Iris pigment epithelial cell (primary cell): ENCODE measurements at places on chromosomes 16 and 17.

DNA sequence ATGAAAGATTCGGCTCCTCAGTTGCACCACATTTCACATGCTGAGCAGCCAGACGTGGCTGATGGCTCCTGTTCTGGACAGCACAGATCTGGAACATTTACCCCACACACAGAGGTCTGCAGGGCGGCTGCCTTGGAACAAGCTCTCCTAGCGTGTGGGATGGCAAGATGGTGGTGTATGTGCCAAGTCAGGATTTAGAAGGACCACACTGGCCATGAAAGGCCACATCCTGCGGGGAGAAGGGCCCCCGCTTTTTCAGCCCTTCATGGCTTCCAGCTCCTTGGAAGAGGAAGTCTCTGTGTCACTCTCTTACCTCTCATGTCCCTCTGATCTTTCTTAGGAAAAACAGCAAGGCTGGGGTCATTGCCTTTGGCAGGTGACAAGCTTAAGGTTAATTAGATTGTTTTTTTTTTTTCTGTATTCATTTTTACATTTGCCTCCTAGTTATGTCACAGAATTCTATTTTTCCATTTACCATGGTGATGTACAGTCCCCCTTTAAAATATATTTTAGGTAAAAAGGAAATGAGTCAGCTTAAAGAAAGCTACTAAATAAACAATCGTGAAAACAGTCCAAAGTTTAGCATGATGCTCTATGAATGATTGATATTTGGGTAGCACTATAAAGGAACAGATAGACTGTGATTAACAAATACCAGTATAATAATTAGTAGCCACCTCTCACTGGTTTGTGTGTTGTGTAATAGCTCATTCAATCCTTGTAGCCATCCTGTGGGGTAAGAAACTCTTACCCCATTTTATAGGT, 396.6 kb downstream of the CPPED1 start:
- DNase-seq = peak; percentile 26

- no peak for DNase-seq
Observed at GRCh38 chr16:74768239-74768638, 6.4 kb downstream of the FA2H start.

DNA sequence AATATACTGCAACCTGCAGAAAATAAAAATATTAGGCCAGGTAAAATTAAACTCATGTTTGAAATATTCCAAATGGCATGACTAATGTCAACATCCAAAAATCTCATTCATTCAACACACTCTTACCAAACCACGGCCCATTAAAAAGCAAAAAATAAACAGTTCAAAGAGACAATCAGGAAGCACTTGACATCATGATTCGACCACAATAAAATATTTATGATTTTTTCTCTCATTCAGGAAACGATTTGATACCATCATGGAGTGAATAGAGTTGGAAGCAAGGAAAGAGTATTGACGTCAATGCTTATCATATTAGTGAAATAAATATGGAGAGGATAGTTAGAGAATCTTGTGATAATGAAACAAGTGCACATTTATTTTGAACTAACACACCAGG, 354.1 kb downstream of the KCNJ2 start:
- DNase-seq = no peak

GRCh38 chr17:41785859-41786226, 668 bp downstream of the JUP start:
- DNase-seq = no peak

GRCh38 chr16:55346475-55346874, 22.5 kb downstream of the IRX6 start:
- no peak for DNase-seq

- DNase-seq = peak; percentile 57
Observed at GRCh38 chr17:42107597-42108576, 4.6 kb downstream of the DHX58 start.

DNA sequence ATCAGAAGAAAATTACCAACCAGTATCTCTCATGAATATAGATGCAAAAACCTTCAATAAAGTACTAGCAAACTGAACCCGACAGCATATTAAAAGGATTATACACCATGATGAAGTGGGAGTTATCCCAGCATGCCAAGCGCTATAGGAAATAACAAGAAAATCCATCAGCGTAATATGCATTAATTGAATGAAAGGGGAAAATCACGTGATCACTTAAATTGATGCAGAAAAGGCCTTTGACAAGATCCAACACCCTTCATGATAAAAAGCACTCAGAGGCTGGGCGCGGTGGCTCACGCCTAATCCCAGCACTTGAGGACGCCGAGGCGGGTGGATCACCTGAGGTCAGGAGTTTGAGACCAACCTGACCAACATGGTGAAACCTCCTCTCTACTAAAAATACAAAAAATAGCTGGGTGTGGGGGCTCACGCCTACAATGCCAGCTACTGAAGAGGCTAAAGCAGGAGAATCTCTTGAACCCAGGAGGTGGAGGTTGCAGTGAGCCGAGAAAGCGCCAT, 4.8 kb downstream of the CTRB2 start:
- no peak for DNase-seq

- DNase-seq = no peak
Observed at GRCh38 chr16:13439766-13440165, 480.2 kb upstream of the ERCC4 start.

GRCh38 chr17:43694081-43694870, 32.6 kb upstream of the MEOX1 start:
- DNase-seq = peak; percentile 75

DNA sequence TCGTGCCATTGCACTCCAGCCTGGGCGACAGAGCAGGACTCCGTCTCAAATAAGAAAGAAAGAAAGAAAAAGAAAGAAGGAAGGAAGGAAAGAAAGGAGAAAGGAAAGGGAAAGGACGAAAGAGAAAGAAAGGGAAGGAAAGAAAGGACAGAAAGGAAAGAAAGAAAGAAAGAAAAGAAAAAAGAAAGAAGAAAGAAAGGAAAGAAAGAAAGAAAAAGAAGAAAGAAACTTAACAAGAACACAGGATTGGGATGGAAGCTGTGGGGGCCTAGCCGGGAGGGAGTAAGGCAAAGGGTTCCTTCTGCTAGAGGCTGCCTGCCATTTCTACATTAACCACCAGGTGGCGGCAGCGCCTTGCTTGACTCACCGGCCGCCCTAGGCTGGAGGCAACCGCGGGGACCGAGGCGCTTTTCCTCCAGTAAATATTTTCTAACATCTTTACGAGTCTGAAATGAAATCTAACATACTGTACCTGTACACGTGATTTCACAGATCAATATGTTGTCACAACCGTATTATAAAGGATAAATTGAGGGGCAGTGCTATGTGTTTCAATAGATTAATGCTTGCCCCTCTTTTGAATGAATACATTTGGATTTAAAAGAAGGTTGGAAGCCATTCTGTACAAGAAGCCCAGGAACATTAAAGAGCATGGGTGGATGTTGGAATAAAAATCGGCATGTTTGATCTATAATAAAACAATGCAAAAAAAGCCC, 6.1 kb downstream of the GJD3 start:
- peak; percentile 82 for DNase-seq

- peak; percentile 35 for DNase-seq
Observed at GRCh38 chr17:32927724-32928585, at the start of gene TMEM98. TSS of gene TMEM98 (plus strand) at chr17:32928153. CDS start at chr17:32931529, 3,376 bp downstream.

- DNase-seq = no peak
Observed at GRCh38 chr17:73552300-73553048, 91.8 kb downstream of the SDK2 start.

DNA sequence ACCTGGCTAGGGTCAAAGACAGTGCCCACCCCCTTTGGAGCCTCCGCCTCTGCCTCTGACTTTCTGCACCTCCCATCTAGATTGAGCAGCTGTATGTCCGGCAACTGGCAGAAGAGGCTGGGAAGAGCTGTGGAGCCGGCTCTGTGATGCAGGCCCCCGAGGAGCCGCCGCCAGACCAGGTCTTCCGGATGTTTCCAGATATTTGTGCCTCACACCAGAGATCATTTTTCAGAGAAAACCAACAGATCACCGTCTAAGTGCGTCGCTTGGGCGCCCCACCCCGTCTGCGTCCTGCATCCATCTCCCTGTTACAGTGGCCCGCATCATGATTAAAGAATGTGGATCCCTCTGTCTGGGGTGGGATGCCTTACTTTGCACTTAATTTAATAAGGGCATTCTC, 22.1 kb downstream of the IRF8 start:
- no peak for DNase-seq

GRCh38 chr16:14566599-14566998, 63.5 kb downstream of the PARN start:
- no peak for DNase-seq

GRCh38 chr16:88721236-88721635, 14.9 kb downstream of the CTU2 start:
- no peak for DNase-seq

DNA sequence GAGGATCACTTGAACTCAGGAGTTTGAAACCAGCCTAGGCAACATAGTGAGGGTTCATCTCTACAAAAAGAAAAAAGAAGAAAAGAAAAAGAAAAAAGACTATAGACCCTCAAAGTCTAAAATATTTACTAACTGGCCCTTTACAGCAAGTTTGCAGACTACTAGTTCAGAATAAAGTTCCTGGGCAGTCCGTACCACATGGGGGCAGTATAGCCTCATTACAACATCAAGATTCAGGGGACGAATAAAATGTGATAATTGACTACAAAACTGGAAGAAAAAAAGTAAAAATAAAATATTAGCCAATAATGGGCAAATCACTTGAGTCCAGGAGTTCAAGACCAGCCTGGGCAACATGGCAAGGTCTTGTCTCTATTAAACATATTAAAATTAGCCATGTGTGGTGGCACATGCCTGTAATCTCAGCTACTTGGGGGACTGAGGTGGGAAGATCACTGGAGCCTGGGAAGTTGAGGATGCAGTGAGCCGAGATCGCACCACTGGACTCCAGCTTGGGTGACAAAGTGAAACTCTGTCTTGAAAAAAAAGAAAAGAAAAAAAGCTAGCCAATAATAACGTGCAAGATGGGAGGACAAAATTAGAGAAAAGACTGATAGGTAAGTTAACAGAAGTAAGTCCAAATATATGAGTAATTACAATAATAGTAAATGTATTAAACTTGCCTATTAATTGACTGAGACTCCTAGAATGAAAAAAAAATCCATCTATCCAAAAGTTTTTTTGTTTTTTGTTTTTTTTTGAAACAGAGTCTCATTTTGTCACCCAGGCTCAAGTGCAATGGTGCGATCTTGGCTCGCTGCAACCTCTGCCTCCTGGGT, 129.4 kb upstream of the SEC14L1 start:
- peak; percentile 55 for DNase-seq

GRCh38 chr16:89042711-89043551, 50.7 kb upstream of the ACSF3 start:
- DNase-seq = no peak

DNA sequence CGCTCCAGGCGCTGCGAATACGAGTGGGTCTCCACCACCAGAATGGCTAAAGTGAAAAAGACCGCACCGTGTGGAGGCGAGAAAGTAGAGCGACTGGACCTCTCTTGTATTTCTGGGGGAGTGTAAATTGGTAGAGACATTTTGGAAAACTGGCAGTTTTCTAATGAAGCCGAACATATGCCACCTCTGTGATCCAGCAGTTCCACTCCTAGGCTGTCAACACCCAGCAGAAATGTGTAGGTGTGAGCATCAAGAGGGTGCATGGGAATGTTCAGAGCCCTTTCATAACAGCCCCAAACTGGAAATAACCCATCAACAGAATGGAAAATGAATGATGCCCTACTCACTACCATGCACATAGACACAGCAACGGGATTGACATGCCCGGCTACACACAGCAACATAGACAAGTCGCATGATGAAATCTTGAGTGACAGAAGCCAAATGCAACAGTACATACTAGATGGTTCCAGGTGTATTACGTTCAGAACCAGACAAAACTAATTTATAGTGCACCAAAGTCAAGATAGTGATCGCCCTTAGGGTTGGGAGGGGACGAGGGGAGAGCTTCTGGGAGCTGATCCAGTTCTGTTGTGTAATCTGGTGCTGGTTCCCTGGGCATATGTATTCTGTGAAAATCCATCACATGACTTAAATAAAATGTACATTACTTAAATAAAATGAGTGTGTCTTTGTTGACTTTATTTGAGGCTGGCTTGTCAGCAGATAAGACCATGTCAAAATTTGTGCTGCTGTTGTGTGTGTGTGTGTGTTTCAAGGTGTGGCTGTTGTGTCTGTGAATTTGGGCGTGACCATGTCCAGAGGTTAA, 877 bp upstream of the BCL7C start:
- no peak for DNase-seq

DNA sequence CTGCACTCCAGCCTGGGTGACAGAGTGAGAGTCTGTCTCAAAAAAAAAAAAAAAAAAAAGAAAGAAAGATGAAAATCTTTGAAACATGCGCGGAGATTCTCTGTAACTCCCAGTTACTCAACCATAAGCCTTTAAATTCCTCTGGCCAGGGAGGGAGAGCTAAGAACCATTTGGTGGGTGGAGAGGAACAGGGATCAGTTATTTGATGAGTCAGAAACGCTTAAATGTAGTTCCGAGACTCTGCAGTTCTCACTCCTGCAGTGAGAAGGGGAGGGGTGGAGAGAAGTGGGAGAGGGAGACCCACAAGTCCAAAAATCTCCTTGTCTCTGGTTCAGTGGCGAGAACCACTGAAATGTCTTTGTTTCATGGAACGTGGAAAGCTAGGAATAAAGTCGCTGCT, 266.7 kb downstream of the SOX9 start:
- peak; percentile 95 for DNase-seq

- no peak for DNase-seq
Observed at GRCh38 chr17:45310380-45311324, 6.2 kb downstream of the MAP3K14 start.

DNA sequence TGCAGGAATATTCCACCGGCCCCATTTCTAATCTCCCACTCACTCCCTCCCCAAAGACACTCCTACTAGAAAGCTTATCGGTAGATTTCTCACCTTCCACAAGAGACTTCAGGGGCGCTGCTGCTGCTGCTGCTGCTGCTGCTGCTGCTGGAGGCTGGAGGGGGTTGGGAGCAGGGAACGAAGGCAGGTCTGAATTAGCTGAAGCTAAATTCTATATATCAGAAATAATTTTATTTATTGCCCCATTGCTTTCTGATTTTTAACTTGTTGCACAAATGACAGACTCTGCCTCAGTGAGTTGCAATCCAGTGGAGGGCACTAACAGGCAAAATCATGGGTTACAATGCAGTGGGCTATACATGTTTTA, 25.8 kb upstream of the HLF start:
- DNase-seq = peak; percentile 14

DNA sequence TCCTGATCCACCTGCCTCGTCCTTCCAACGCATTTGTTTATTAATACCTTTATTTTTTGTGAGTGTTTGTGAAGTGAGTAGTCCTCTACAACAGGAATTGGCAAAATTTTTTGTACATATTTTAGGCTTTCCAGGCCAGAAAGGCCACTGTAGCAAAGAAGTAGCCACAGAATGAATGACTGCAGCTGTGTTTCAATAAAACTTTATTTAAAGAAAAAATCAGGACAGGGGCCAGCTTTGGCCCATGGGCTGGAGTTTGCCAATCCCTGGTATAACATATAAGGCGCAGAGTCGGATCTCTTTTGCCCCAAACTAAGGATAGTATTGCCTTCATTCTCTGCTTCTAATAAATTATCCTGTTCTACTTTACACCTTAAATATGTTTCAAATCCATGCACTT, 198.0 kb upstream of the COX10 start:
- no peak for DNase-seq

DNA sequence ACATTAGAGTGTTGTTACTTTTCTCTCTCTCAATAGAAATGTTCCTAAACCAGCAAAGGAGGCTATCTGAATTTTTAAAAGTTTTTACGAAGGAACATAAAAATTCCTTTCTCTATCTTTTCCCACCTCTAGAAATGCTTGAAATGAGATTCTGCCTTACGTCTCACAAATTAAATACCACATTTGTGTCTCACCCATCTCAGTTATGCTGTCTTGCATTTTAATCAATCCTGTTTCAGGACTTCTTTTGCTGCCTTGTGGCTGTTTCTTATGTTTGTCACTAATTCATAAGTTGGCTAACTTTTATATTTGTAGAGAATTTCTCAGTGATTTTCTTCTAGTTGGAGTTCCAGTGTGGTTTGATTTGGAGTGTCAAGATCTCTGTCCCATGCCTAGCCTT, 3.5 kb downstream of the OMG start:
- DNase-seq = no peak
